ENCODE measurements at places on chromosomes 12 and 14.

DNA sequence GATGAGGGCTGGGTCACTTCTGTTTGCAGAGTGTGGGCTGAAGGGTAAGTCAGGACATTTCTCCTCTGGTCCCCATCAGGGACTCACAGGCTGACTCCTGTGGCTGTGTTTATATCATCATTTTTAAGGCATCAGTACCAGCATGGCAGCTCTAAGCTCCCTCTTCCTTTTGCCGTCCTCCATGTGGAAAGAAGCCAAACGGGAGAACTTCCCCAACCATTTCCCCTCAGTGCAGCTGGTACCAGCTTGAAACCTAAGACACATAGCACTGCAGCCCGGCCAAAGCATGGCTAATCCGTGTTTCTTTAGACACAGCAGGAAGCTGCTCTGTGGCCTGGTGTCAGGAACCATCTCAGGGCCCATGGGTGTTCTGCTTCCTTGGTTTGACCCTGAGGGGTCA, 31.9 kb upstream of the ATP2A2 start:
- H3K27me3 ChIP-seq = no peaks in the 10 kb centered on the region
- no peak for DNase-seq
- peaks cover 66% of the 10 kb centered on the region for H3K4me1 ChIP-seq
- peak overlapping the region; percentile 78 for H3K27ac ChIP-seq

DNA sequence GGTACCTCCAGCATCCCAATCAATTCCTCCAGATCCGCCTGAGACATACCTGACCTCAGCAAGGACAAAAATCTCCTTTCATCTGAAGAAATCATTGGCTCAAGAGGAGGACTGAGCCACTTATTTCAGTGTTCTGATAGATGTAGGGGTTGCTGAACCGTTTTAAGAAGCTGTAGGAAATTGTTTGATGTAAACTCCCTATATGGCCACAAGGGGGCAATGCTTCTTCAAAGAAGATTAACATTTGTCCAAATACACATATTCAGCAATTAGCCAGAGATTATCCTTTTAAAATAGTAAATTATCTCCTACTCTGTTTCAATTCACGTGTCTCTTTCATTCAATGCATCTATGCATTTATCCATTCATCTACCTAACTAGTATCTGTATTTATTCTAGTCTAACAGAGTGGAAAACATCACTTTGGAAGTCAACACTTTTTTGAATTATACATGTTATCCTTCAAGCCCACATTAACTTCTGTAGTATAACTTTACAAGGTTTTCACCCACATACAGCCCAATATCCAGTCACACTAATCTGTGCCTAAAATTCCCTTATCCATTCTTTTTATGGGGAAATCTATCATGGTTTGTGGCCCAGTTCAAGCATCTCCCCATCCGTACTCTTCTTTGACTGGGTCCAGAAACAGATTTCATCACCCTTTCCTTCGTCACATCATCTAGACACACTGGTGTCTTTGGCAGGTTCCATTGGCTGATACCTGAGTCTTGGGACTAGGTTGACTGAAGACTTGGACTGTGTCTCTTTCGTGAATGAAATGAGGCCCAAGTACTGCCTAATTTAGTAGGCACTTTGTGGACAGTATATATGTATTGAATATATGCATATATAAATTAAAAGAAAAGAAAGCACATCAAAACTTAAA, 411.0 kb upstream of the OR4E1 start:
- no peaks in the 10 kb centered on the region for H3K36me3 ChIP-seq
- no peak overlapping the region for H3K4me3 ChIP-seq
- no peak for DNase-seq
- H3K27me3 ChIP-seq = no peaks in the 10 kb centered on the region

GRCh38 chr14:93007225-93007997, 84.5 kb downstream of the CHGA start:
- peaks cover 94% of the 10 kb centered on the region for H3K4me1 ChIP-seq
- H3K27ac ChIP-seq = peak overlapping the region; percentile 70
- no peaks in the 10 kb centered on the region for H3K36me3 ChIP-seq
- no peaks in the 10 kb centered on the region for H3K27me3 ChIP-seq

DNA sequence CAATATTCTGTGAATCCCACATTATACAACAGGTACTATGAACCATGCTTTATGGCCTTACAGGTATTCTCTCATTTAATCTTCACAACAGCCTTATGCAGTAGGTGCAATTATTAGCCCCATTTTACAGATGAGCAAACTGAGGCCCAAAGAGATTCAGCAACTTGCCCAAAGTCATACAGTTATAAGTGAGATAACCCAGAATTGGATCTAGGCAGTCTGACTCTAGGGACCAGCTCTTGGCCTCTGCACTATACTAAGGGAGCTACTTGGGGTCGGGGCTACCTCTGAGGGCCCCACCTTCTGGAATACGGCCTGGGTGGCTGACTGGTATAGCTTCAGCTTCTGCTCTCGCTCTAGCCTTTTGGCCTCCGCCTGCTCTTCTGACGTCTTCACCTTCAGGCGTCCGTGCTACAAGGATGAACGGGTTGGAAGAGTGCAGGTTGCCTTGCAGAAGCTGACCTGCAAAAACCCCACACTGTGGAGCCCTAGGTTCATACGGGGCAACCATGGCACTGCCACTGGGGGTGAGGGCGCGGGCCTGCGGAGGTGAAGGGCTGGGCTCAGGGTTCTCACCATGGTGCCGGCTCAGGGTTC, 762 bp downstream of the RABGGTA start:
- peak overlapping the region; percentile 89 for H3K4me3 ChIP-seq
- peaks cover 18% of the 10 kb centered on the region for H3K4me1 ChIP-seq
- H3K27ac ChIP-seq = peak overlapping the region; percentile 97

- no peaks in the 10 kb centered on the region for H3K4me1 ChIP-seq
- H3K27ac ChIP-seq = no peak overlapping the region
- no peaks in the 10 kb centered on the region for H3K36me3 ChIP-seq
These were observed 28.6 kb upstream of the ARL1 start for GRCh38 chr12:101436136-101436535.

GRCh38 chr14:89600950-89601826, 184.2 kb upstream of the FOXN3 start:
- no peak overlapping the region for H3K27ac ChIP-seq
- DNase-seq = no peak

GRCh38 chr14:99699861-99700260, 15.8 kb downstream of the CYP46A1 start:
- no peak overlapping the region for H3K4me3 ChIP-seq
- H3K4me1 ChIP-seq = no peaks in the 10 kb centered on the region
- DNase-seq = peak; percentile 55
- H3K27ac ChIP-seq = no peak overlapping the region
- H3K27me3 ChIP-seq = no peaks in the 10 kb centered on the region
- no peaks in the 10 kb centered on the region for H3K36me3 ChIP-seq

DNA sequence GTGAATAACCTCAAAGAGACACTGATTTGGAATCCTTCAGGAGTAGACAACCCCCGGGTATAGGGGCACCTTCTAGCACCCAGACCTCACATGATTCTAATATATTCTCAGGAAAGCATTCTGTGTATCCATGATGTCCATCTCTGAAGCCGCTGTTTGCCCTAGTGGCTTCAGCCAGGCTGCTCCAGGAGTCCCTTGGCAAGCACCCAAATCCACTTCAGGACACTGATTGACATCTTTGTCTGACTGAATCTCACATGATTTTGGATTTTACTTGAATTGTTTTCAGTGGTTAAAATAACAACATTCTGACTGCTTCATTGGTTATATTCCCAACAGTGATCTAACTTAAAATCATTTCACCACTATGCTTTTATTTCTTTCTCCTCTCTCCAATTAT, 390.5 kb upstream of the CLEC14A start:
- no peaks in the 10 kb centered on the region for H3K4me1 ChIP-seq
- no peaks in the 10 kb centered on the region for H3K27me3 ChIP-seq
- DNase-seq = no peak
- H3K27ac ChIP-seq = no peak overlapping the region

- H3K4me3 ChIP-seq = no peak overlapping the region
- no peaks in the 10 kb centered on the region for H3K36me3 ChIP-seq
- H3K4me1 ChIP-seq = peaks cover 7% of the 10 kb centered on the region
These were observed 29.0 kb downstream of the NRDE2 start for GRCh38 chr14:90302529-90303303.

DNA sequence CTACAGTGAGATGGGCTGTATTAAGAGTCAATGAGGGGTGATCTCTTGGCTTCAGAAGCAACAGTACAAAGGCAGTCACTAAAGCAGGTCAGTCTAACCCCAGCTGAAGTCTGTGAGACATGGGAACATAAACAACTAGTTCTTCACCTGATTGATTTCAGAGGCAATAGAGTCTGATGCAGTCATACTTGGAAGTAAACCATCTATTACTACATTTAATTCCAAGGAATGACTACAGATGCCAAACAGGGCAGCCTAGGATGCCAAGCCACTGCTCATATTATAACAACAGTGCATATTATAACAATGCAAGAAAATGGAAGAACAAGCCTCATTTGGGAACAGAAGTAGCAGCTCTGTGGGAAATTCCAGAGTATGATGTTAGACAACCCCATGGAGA, 35.8 kb downstream of the GRIN2B start:
- H3K27ac ChIP-seq = no peak overlapping the region
- no peaks in the 10 kb centered on the region for H3K4me1 ChIP-seq
- DNase-seq = no peak
- H3K4me3 ChIP-seq = no peak overlapping the region

DNA sequence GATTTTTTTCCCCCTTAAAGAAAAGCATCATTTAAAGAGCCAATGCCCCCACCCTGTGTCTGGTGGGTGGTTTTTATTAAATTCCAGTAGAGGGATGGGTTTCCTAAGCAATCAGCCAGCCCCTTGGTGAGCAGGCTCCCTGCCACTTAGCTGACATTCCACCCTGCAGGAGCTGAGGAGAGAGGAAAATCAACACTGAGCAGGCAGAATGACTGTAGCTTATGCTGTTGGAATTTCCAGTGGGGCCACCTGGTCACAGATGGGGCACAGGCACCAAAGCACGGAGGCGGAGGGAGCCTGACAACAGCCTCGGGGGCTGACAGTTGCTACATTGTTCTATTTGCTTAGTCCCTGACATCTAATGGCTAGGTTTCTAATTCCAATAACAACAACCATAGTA, 127.7 kb downstream of the TMEM30B start:
- no peaks in the 10 kb centered on the region for H3K36me3 ChIP-seq
- H3K27me3 ChIP-seq = no peaks in the 10 kb centered on the region
- no peak for DNase-seq
- H3K4me1 ChIP-seq = no peaks in the 10 kb centered on the region
- no peak overlapping the region for H3K4me3 ChIP-seq

DNA sequence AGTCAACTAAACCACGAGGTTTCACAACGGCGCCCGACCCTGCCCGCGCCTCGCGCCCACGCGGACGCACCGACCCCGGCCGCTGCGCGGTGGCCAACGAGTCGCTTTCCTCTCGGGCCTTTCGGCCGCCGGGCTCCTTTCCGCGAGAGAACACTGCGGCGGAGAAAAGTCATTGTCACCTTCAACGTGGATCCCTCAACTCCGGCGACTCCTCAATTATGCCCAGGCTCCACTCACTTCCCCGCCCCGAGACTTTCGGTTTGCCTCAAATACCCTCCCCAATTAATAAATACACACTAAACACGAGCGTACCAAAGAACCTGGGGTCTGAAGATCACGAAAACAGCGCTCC, 450 bp downstream of the SINHCAF start:
- peak overlapping the region; percentile 90 for H3K27ac ChIP-seq
- no peak for DNase-seq
- no peaks in the 10 kb centered on the region for H3K36me3 ChIP-seq
- no peaks in the 10 kb centered on the region for H3K27me3 ChIP-seq
- peaks cover 12% of the 10 kb centered on the region for H3K4me1 ChIP-seq

DNA sequence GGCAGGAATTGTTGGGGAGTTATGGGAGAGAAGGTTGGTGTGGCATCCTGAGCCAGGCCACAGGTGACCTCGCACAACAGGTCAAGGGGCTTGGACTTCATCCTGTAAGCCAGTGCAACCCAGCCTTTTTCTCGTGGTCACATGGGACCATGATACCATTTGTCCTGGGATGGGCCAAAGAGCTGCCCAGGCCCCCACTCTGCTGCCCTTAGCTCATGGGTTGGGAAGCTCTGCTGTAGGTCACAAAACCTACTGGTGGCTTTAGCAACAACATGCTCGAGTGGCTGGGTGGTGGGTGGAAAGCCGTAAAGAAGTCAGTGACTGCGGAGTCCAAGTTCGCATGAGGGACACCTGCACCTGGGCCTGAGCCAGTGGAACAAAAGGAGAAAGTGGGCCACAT, 4.6 kb downstream of the CLMN start:
- H3K4me1 ChIP-seq = peaks cover 45% of the 10 kb centered on the region
- H3K36me3 ChIP-seq = no peaks in the 10 kb centered on the region
- H3K4me3 ChIP-seq = no peak overlapping the region

DNA sequence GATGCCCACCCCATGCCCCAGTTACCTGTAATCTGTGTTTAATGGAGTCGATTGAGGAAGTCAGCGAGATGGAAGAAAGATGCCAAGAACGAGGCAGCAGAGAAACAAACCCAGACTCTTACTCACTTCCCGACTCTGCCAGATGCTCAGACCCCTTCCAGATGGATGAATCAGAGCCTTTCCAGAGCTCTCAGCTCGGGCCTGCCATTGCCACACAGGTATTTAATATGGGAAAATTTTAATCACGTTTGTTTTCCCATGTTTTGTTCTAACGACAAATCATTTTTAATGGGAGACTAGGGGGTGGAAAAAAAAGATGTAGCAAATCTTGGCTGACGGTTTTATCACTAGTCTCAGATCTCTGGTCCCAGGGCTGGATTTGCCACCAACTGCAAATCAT, 72.5 kb upstream of the SRRM4 start:
- H3K27me3 ChIP-seq = no peaks in the 10 kb centered on the region
- no peak overlapping the region for H3K27ac ChIP-seq
- H3K4me3 ChIP-seq = no peak overlapping the region
- no peaks in the 10 kb centered on the region for H3K4me1 ChIP-seq

DNA sequence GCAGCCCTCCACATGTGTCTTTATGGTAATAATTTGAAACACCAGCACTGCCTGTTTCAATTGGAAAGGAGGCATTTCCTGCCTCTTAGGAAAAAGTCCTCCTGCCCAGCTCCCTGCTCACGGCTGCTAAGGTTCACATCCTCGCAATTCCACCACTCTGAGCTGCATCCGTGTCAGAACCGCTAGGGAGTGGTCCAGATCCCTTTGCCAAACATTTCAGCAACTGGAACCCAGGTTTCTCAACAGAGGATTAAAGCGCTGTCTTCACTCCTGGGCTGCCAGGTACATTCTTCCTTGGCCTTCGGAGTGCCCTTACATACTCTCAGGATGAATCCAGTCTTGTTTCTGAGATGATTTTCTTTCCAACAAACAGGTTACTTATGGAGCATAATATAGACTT, 23.3 kb downstream of the C14orf132 start:
- peaks cover 8% of the 10 kb centered on the region for H3K4me1 ChIP-seq
- no peak overlapping the region for H3K4me3 ChIP-seq
- no peaks in the 10 kb centered on the region for H3K36me3 ChIP-seq
- H3K27ac ChIP-seq = no peak overlapping the region
- no peaks in the 10 kb centered on the region for H3K27me3 ChIP-seq

Data from vagina (tissue), 2 donors.